ENCODE measurements at places on chromosomes 1 and 21.

DNA sequence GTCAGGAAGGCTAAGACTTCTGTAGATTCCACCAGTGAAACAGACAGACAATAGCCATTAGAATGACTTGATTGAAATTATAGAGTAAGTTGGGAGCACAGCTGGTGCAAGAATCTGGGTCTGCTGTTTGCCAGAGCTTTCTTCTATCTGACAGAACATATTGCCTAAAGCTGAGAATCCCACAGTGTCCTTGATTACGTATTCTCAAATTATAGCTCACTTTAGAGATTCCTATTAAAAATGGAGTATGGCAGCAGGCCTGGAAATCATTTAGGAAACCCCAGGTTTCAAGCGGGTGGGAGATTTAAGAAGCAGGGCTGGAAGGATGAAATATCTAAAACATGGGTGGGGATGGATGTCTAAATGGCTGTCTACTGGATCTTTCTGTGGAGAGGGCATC is 639.7 kb upstream of the CXADR start:
- DNase-seq, result no peak

GRCh38 chr1:157163273-157164127 is 25.3 kb upstream of the ETV3 start:
- DNase-seq, result peak; percentile 18

DNA sequence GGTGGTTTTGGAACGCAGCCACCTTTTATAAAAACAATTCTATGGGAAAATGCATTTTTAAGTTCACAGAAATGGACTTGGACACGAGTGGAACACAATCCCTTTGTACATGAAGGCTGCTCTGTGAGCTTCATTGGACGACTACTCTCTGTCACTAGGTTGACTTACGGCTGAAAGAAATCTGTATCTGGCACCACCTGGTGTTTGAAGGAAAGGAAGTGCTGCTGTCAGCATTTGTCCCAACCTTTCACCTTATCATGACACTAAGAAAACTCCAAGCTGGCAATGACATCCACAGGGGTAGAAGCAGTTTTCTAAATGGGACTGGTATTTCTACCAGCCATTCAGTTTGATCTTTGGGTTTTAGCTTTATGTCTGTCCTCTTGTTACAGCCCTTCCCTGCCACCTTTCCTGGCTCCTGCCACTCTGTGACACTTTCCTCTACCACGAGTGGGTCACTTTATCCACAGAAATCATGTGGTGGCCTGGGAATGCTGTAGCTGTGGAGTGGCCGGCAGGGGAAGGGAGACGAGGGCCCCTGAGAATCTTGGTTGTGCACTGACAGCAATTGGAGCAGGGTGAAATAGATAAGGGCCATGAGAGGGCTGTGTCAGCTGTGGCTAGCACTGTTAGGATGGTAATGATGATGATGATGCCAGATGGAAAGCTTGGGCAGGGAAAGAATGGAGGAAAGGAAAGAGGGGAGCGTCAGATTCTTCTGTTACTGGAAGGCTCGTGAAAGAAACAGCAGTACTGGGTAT is 85.2 kb downstream of the TBX19 start:
- no peak for DNase-seq

DNA sequence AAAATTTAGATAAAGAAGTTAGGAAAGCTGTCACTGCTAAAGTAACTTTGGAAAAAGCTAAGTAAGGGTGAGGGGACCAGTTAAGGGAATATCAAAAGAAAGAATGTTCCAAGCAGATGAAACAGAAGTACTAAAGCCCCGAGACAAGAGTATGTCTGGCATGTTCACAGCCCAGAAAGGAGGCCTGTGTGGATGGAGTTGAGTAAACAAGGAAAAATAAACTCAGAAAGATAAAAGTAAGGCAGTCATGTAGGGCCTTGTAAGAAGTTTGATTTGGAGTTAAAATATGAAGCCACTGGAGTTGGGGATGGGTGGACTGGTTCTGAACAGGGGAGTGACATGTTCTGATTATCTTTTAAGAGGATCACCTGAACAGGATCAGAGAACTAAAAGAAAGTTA is 177.9 kb downstream of the CDC42BPA start:
- DNase-seq, result no peak

- no peak for DNase-seq
Observed at GRCh38 chr21:44637018-44637850, at the start of gene KRTAP10-10. Gene KRTAP10-10, plus strand, starts transcription at chr21:44637356. Its CDS starts 62 bp downstream, at chr21:44637418.

GRCh38 chr1:40625076-40625475 is 40.4 kb downstream of the RIMS3 start:
- peak; percentile 88 for DNase-seq

DNA sequence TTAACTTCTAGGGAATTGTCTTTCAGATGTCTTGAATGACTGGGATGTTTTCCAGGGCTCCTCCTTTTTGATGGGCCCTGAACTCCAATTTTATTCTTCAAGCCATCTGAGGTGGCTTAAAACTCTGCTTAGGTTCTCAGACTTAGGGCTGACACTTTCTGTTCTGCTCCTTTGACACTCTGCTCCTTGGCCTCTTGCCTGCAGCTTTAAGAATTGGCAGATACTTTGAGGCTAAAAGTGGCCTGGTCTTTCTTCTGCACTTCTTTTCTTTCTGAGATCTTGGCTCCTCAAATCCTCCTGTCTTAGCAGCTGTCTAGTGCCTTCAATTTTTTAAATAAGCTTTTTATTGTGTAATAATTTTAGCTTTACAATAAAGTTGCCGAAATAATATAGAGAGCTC is 294.6 kb downstream of the RPS6KC1 start:
- DNase-seq, result no peak

GRCh38 chr1:39957299-39958015 is 2.5 kb downstream of the MFSD2A start:
- peak; percentile 68 for DNase-seq

GRCh38 chr1:228101614-228101993 is 1.5 kb downstream of the C1orf35 start:
- no peak for DNase-seq

- DNase-seq, result no peak
Observed at GRCh38 chr1:234927312-234927970, 201.2 kb downstream of the TOMM20 start.

DNA sequence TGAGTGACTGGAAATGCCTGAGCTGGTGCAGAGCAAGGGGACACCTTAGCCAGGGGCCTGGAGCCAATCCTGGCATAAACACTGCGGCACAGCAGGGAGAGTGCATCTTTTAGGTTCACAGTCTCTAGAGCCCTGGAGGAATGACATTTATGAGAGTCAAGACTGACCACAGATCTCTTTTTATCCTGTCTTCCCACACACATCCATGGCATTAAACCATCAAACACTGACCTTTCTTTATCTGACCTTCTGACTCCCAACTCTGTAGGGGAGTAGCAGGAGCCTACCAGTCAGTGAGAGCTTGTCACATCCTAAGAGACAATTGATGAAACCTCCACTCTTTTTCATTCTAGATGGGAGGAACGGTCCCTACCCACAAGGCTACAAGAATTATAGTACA is 7.9 kb downstream of the CD34 start:
- DNase-seq, result no peak

- DNase-seq, result no peak
Observed at GRCh38 chr1:218495931-218496330, 150.8 kb downstream of the TGFB2 start.

GRCh38 chr1:28162151-28162550 is 14.3 kb downstream of the PTAFR start:
- no peak for DNase-seq

- DNase-seq, result no peak
Observed at GRCh38 chr1:80639777-80640533, 1160.8 kb upstream of the ADGRL2 start.

DNA sequence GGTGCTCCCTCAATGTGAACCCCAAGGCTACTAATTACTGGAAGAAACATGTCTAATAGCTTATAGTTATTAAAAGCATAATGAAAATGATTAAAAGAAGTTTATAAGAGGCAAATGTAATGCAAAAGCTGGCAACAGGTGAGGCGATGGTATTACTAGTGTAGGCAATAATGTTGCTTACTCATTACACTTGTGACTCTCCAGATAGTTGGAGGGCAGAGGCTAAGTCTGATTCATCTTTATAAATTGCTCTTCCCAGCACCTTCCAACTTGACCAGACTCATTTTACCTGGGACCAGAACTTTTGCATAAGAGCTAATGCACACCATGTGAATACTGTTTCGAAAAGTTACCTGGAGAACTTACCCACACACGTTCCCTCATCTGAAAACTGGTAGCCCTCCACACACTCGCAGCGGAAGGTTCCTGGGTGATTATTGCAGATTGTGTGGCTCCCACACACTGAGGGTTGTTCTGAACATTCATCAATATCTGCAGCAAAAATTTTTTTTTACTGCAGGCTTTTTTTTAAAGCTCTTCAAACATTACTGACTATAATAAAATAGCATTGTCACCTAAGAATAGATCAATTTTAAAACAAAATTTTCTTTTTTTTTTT is 48.0 kb downstream of the NID1 start:
- no peak for DNase-seq

- no peak for DNase-seq
Observed at GRCh38 chr1:25813734-25814471, 5.9 kb upstream of the MTFR1L start.

DNA sequence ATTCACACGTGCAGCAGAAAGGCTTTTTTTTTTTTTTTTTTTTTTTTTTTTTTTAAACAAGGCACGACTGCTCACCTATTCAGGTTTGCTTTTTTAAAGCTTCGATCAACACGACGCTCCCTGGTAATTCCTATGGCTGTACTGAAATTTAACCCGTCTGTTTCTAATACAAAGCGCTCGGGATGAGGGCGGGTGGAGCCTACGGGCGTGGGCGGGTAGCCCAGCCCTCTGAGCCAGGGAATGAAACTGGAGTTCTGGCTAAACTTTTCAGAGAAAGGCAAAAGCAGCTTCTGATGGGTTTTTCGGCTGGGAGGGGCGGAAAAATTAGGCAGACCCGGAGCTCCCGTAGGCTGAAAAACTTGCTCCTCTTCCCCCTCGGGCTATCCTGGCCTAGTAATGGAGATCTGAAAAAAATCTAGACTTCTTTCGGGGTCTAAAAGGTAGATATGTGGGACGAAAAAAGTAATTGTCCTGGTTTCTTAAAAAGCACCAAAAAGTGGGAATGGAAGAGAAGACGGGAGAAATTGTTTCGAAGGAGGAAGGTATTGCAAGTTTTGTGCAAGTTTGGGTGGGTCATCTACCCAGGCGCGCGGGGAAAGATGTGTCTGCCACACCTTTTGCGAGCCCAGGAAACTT is 7.4 kb downstream of the NR5A2 start:
- no peak for DNase-seq

DNA sequence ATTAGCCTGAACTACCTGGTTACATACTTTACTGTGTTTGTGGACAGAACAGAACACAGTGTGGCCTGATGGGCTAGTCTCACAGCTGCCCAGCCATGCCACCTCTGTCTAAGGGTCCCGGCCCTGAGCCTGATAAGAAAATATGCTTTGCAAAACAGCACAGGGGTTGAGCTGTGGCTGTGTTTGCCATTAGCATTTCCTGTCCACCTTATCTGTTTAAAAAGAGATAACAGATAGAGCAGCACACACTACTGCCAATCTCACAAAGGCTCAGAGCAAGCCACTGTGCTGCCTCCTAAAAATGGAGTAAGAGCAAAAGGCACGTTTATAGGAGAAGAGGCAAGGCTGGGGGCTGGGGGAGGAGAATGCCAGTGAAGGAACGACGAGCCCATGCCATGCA is 95.0 kb downstream of the SUSD4 start:
- no peak for DNase-seq

- DNase-seq, result no peak
Observed at GRCh38 chr1:27192039-27192529, 37.2 kb upstream of the SLC9A1 start.

- DNase-seq, result no peak
Observed at GRCh38 chr1:145997718-145998023, 1.3 kb upstream of the TXNIP start.

GRCh38 chr21:29175408-29176134 is 45.1 kb downstream of the MAP3K7CL start:
- DNase-seq, result peak; percentile 58

GRCh38 chr1:51927029-51927428 is 48.5 kb upstream of the NRDC start:
- no peak for DNase-seq

GRCh38 chr21:20720623-20721022 is 277.6 kb upstream of the NCAM2 start:
- DNase-seq, result no peak

GRCh38 chr1:176479971-176480370 is 17.0 kb downstream of the PAPPA2 start:
- no peak for DNase-seq

DNA sequence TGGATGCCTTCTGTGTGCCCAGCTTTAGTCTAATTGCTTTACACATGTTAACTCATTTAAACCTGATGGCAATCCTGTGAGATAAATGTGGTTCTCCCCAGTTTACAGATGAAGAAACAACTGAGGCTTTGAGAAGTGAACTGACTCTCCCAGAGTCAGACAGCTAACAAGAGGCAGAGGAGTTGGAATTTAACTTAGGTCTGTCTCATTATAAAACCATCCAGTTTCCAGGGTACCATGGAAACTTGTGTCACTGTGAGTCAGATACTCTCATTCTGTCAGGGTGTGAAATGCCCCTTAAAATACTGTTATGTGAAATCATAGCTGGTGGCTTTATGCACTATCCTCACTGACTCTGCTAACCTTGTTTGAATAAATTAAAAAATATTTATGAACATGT is 206.6 kb downstream of the PBX1 start:
- DNase-seq, result no peak

DNA sequence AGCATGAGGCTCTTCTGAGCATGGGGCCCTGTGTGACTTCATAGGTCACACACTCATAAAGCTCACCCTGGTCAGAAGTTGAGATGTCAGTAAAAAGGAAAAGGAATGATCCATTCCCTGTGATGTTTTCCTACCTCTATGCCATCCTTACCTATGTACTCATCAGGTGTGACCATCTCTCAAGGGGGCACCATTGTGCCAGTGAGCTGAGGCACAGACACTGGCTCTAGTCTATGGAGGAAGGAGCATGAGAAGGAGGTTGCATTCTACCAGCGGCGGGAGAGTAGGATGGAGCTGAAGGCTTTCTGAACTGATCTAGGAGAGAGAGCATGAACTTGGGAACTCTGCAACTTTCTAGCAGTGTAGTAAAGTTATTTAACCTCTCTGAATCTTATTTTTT is 65.8 kb upstream of the RGL1 start:
- DNase-seq, result no peak
